ENCODE measurements at places on chromosomes 5 and 9.

- DNase-seq = no peak
Measured at GRCh38 chr5:59445741-59446140, 447.8 kb downstream of the PDE4D start.

- DNase-seq = no peak
Measured at GRCh38 chr5:16737620-16738364, 121.0 kb upstream of the RETREG1 start.

DNA sequence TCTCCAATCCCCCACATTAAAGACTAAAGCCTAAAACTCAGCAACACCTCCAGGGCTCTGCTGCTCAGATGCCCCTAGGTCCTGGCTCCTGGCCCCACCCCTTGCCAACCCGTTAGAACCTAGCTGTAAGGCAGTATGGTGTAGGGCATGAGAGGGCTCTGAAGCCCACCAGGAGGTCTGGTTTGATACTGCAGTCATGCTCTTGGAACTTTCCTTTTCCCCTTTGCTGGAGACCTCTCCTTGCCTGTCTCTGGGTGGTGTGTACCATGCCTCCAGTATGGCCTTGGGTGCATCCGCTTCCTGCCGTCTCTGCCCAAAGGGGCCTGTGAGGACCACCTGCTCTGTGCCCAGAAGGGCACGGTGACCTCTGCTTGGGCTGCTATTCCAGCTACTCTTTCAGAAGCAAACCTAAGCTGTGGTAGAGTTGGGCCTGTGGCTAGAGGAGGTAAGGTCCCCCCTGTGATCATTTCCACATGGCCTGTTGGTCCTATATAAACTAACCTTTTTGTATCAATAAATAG lies 3.5 kb downstream of the TENT4A start:
- DNase-seq = no peak

- DNase-seq = no peak
Measured at GRCh38 chr5:122391621-122392020, 79.6 kb downstream of the SNCAIP start.

- no peak for DNase-seq
Measured at GRCh38 chr5:140690376-140690932, 716 bp downstream of the HARS1 start.

Measured in AG04449 (cell line).